Smooth muscle cell of trachea (primary cell): ENCODE measurements at places on chromosomes 3 and 15. TPM values are rescaled to one million over a fixed set of nuclear protein-coding genes. Genes with fewer than 3 reads are reported as not detected.

The HYKK gene
- total RNA-seq: 2.3 and 3.5 TPM in 2 replicates

The DGKG gene
- total RNA-seq: 0.17 and 0.87 TPM in 2 replicates

The MED12L gene
- 0.33 and 0.44 TPM in 2 replicates for total RNA-seq

The BFSP2 gene
- total RNA-seq: not detected in 2 replicates

The ATP2B2 gene
- total RNA-seq: not detected in 2 replicates

The CHRM5 gene
- total RNA-seq: under 0.01 and 0.15 TPM in 2 replicates

The ITIH3 gene
- not detected in 2 replicates for total RNA-seq

The CCK gene
- 15.3 and 34.1 TPM in 2 replicates for total RNA-seq

The RAB6B gene
- 0.44 and 1.2 TPM in 2 replicates for total RNA-seq

The BOC gene
- 3.3 and 8.6 TPM in 2 replicates for total RNA-seq

The ISLR gene
- 92.1 and 202 TPM in 2 replicates for total RNA-seq

The CCDC54 gene
- total RNA-seq: not detected in 2 replicates

The MUC4 gene
- not detected in 2 replicates for total RNA-seq

The TM4SF18 gene
- total RNA-seq: 0.44 TPM in 1 of 2 replicates, not detected in the other

The EXD1 gene
- total RNA-seq: under 0.01 TPM in 1 of 2 replicates, not detected in the other

The RARB gene
- 15.5 and 16.9 TPM in 2 replicates for total RNA-seq

The ADGRG7 gene
- total RNA-seq: not detected in 2 replicates

The LEKR1 gene
- 0.50 and 5.1 TPM in 2 replicates for total RNA-seq

The CA12 gene
- 94.0 and 255 TPM in 2 replicates for total RNA-seq

The IL17RD gene
- 8.9 TPM in 2 replicates for total RNA-seq

The SHC4 gene
- 2.0 and 3.0 TPM in 2 replicates for total RNA-seq

The PLSCR1 gene
- total RNA-seq: 70.4 and 85.7 TPM in 2 replicates

The DPH3 gene
- total RNA-seq: 18.0 and 19.1 TPM in 2 replicates

The RPUSD2 gene
- total RNA-seq: 12.6 and 13.2 TPM in 2 replicates

The DUOXA1 gene
- total RNA-seq: 0.17 TPM in 1 of 2 replicates, not detected in the other

The ZDHHC23 gene
- total RNA-seq: 0.66 and 0.73 TPM in 2 replicates
